HL-60 (cell line): ENCODE measurements at places on chromosomes 13 and 19.
A peak's percentile ranks its signal among the peaks of the same experiment; 100 is the strongest.

- DNase-seq: no peak
Observed at GRCh38 chr13:78655007-78655406, 3.9 kb downstream of the OBI1 start.

- DNase-seq: no peak
Observed at GRCh38 chr19:14561847-14562351, 10.0 kb downstream of the NDUFB7 start.

GRCh38 chr13:76086729-76087128 is 450.6 kb downstream of the LMO7 start:
- DNase-seq: no peak

- DNase-seq: no peak
Observed at GRCh38 chr13:47665043-47665442, 336.0 kb downstream of the SUCLA2 start.

- DNase-seq: no peak
Observed at GRCh38 chr13:38444904-38445303, 95.3 kb downstream of the UFM1 start.

GRCh38 chr19:49687566-49688316 is 1.7 kb upstream of the ADM5 start:
- DNase-seq: peak; percentile 55

GRCh38 chr19:7236153-7236552 is 58.1 kb downstream of the INSR start:
- DNase-seq: no peak

GRCh38 chr19:4455719-4456475 is 1.7 kb downstream of the UBXN6 start:
- DNase-seq: no peak

DNA sequence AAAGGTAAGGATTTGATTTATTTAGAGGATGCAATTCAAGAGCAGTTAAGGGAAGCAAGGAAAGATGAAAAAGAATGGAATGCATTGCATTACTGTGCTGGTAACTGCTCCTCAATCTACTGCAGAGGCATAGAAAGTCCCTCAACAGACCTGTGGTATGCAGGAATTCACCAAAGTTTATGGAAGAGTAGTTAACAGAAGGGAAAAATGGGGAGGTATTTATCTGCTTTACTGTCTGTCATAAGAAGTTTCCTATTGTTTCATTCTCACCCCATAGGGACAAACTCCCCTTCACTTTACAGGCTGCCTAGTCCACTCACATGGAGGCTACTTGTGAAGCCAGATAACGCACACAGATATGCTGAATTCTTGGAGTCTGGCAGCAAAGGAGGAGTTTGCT is 354.9 kb upstream of the SPRY2 start:
- DNase-seq: no peak

GRCh38 chr13:107600971-107601370 is 614.4 kb downstream of the LIG4 start:
- no peak for DNase-seq

GRCh38 chr13:70630247-70630646 is 522.0 kb upstream of the KLHL1 start:
- DNase-seq: no peak

- DNase-seq: no peak
Observed at GRCh38 chr19:1609103-1609396, 3.8 kb upstream of the UQCR11 start.

GRCh38 chr13:42355092-42355485 is 83.1 kb downstream of the AKAP11 start:
- no peak for DNase-seq

DNA sequence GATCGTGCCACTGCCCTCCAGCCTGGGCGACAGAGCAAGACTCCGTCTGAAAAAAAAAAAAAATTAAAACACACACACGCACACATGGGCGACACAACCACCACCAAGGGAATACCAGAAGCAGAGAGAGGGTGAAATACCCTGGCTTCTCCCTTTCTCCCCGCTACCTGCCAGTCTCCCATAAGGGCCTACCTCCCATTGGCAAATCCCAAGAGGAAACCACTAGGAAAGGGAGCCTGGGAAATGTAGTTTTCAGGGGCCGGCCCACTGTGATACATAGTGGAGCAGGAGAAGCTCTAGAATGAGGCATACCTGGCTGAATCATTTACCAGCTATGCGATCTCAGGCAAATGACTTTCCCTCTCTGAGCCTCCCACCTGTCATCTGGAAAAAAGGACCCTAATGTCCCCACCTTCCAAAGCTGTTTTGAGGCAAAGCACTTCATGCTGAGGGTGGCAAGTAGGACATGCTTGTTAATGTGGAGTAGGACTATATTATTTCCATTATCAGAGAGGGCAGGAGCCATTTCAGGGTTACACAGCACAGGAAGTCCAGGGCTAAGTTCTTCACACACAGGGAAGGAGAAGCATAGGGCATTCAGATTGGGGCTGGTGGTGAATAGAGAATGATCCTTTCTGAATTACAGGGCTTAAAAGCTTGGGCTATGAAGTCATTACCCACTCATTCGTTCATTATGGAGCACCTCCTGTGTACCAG is 14.3 kb upstream of the HNRNPUL1 start:
- no peak for DNase-seq

DNA sequence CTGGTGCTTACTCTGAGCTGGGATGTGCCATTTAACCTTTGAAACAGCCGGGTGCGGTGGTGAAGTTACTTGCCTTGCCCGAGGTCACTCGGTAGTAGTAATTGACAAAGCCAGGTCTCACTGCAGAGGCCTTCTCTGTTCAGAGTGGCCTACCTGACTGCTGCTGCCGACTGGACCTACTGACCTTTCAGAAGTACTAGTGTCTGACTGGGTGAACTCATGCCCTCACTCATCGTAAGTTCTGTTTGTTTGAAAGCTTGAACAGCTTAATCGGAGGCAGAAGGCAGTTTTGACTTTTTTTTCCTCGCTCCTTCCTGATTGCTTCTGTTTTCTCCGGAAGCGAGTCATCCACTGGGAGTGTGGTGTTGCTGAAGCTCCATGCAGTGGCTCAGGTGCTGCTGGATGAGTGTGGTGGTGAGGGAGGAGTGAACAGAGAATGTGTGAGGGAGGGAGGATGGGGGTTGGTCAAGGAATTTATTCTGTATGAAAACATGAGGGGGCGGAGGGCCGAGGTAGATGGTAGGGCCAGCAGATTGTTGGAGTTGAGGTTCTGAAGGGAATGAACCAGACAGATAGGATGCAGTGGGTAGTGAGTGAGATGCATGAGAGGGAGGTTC is 2.7 kb downstream of the SPINT2 start:
- DNase-seq: no peak

DNA sequence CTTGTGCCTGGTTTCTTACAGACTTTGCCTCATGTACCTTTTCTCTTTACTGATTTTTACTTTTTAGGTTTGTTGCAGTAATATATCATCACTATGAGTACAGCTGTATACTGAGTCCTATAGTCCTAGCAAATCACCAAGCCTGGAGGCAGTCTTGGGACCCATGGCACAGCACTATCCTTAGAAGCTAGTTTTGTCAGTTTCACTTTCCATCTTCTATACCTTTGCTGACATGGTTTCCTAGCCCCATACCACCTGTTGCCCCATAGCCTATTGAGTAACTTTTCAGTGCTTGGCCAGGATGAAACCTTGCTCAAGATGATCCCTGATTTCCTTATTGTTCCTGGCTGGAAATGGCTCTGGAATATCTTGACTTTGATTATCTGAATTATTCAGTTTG is 826.4 kb downstream of the GPC5 start:
- DNase-seq: no peak

GRCh38 chr13:96172066-96172465 is 82.2 kb downstream of the HS6ST3 start:
- no peak for DNase-seq
